ENCODE measurements at places on chromosomes 13 and 19.

- DNase-seq: no peak
Observed at GRCh38 chr19:58252102-58252685, 23.5 kb downstream of the ZNF544 start.

GRCh38 chr19:55559684-55560083 is 14.3 kb upstream of the SBK3 start:
- DNase-seq: no peak

DNA sequence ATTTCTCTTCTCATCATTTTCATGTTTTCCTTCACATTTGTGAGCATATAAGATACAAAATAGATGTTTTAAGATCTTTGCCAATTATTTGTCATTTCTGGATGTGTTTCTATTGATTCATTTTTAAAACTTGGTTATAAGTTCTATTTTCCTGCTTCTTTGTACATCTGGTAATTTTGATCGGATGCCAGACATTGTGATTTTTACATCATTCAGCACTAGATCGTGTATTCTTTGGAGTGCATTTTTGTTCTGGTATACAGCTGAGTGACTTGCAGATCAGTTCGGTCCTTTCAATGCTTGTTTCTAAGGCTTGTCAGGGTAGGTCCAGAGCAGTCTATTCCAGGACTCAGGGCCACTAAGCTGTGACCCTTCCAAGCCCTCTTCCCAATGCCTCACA is 198.2 kb downstream of the KLF12 start:
- no peak for DNase-seq

DNA sequence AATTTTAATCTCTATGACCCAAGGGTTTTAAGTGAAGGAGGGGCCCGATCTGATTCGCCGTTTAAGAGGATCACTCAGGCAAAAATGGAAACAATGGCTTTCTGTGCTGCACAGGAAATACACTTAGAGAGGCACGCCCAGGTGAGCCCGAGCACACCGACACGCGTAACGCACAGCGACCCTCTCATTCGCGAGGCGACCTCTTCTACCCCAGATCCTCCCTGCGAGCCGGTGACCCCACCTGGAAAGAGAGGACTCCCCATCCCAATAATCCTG is 216 bp downstream of the SH2D3A start:
- no peak for DNase-seq

DNA sequence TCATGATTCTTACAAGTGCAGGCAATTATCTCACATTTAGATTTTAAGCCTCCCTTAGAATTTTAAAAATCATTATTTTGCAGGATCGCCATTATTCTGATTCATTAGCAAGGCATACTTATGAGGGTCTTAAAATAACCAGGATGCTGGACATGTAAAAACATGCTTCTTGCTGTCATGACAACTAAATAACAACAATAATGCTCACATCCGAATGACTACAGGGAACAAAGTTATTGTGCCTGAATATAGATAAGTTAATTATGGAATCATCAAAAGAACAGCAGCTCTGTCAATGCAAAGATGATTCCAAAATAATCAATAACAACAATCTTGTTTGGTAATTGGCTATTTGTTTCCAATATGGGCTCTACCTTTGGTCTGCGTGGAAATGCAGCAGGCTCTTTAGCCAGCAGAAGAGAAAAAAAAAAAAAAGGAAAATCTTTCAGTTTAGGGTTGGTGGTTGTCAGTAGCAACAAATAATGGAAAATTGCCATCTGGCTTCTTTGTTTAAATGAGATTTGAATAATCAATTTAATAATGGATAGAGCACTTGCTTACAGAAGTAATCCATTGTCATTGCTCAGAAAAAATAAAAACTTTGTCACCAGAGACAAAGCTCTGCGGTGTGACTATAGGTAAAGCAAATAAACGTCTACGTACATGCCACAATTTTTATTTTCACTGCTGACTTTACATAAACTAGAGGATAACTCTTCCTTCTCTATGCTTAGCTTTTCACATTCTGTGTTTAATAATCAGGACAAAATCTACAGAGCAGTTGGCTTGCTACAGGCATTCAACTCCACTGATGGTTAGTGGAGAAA is 468.9 kb upstream of the TSHZ3 start:
- no peak for DNase-seq
